Activated CD4-positive, alpha-beta memory T cell treated with anti-CD3 and anti-CD28 coated beads for 36 hours (primary cell): ENCODE measurements at places on chromosomes 11 and 22. TPM values are rescaled to one million over a fixed set of nuclear protein-coding genes. Genes with fewer than 3 reads are reported as not detected.

DNA sequence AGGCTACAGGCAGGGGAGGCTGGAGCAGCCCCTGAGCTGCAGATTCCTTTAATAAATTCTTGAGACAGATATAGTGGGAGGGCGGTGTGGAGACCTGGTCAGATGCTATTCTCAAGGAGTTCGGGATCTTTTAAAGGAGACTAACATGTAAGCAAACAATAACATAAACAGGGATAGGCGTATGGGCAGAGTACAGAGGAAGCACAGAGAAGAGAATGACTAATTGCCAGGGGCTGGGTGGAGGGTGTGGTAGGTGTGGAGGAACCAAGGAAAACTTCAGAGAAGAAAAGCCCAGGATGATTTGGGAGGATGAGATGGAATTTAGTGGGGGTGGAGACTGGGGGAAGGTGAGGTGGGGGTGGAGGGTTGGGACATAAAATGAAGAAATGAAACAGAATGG lies 9.7 kb upstream of the HEPHL1 start:
- no peak for DNase-seq
- no peak overlapping the region for H3K4me3 ChIP-seq
- H3K36me3 ChIP-seq, result no peaks in the 10 kb centered on the region
- no peaks in the 10 kb centered on the region for H3K4me1 ChIP-seq

Gene CHRM1
- total RNA-seq, result not detected

Gene OR52A1
- not detected for total RNA-seq

DNA sequence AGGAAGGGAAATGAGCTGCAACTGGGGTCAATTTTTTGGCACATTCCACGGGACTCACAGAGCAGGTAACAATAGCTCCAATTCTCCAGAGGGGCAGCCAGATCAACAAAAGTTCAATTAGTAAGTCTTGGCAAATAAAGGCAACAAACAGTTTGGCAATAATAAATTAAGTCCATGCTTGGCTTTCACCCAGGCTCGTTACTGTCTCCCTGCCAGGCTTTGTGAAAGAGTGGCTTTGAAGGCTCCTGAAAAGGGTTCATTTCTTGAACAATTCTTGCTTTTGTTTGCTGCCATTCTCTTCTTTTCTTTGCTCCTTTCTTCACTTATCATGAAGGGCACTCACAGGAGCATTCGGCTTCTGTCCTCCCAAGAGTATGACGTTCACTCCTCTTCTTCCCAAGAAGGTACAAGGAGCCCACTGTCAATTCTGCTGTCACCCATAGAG lies 123.3 kb downstream of the APIP start:
- H3K4me3 ChIP-seq, result no peak overlapping the region
- H3K27ac ChIP-seq, result no peak overlapping the region
- no peaks in the 10 kb centered on the region for H3K4me1 ChIP-seq
- no peaks in the 10 kb centered on the region for H3K36me3 ChIP-seq

Gene SUSD2
- total RNA-seq, result 0.22 TPM

DNA sequence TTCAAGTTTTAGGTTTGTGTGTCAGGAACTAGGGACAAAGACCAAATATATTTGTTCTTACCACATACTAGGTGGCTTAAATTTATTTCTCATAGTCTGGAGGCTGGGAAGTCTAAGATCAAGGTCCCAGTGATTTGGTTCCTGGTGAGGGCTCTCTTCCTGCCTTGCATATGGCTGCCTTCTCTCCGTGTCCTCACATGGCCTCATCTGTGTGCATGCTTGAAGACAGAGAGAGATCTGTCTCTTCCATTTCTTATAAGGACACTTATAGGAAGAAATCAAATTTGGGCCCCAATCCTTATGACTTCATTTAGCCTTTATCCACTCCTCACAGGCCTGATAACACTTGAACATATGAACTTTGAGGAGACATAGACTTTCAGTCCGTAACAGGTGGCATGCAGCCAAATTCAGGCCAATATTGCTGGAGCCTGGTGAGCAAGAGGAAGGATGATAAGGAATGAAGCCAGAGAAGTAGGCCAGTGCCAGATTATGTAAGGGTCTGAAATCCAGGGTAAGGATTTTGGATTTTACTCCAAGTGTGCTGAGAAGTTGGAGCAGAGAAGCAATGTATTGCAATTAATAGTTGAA lies 35.1 kb downstream of the TTC17 start:
- peaks cover 60% of the 10 kb centered on the region for H3K36me3 ChIP-seq
- no peaks in the 10 kb centered on the region for H3K27me3 ChIP-seq
- H3K27ac ChIP-seq, result no peak overlapping the region
- peaks cover 31% of the 10 kb centered on the region for H3K4me1 ChIP-seq

Gene OR8A1
- total RNA-seq, result not detected

Gene OSBP2
- 2.3 TPM for total RNA-seq
